Activated T-helper 17 cell treated with anti-CD3 and anti-CD28 coated beads, Interleukin-2, amount 50 U/mL, for 72 hours (primary cell): ENCODE measurements at places on chromosomes 7 and 10.

- ATAC-seq, result no peak
These were observed 49.9 kb upstream of the COL1A2 start for GRCh38 chr7:94344826-94345225.

- ATAC-seq, result no peak
These were observed 134.2 kb downstream of the PTPN20 start for GRCh38 chr10:47045331-47045861.

- ATAC-seq, result no peak
These were observed 227.0 kb downstream of the TRIL start for GRCh38 chr7:28731092-28731658.

GRCh38 chr10:112308125-112308502 lies 24.9 kb downstream of the TECTB start:
- no peak for ATAC-seq

DNA sequence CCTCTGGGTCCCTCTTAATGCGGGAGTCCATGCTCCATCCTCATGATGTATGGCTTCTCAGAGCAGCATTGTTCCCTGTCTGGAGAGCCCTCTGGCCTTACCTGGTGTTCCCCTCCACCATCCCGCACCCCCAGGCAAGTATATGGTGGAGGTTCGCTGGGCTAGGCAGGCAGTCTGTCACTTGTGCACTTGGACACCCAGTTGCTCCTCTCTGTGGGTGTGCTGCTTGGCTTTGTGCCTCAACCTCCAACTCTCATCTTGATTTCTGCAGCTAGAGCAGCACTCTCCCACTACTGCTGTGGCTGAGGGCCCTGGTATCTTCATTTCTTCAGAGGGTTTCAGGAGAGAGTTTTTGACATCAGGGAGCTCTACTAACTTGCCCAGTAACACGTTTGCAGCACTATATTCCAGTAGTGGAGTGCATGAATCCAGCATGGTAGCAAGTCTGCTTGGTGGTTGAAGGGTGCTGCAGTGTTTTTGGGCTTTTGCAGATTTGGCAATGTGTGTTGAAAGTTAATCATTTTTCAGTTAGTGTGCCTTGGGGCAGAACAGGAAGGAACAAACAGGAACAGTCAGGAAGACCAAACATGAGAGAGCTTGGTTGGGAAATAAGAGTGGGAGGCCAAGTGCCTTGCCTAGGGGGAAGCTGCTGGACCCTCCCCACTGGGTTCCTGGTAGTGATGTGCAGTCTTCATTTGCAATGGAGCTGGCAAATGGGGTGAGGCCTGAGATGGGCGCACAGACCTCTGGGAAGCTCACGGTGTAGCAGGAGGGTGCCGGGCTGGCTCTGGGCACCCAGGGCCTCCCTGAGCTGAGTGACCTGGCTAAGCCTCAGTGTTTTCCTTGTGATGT lies 37.4 kb downstream of the TSPAN14 start:
- ATAC-seq, result no peak

DNA sequence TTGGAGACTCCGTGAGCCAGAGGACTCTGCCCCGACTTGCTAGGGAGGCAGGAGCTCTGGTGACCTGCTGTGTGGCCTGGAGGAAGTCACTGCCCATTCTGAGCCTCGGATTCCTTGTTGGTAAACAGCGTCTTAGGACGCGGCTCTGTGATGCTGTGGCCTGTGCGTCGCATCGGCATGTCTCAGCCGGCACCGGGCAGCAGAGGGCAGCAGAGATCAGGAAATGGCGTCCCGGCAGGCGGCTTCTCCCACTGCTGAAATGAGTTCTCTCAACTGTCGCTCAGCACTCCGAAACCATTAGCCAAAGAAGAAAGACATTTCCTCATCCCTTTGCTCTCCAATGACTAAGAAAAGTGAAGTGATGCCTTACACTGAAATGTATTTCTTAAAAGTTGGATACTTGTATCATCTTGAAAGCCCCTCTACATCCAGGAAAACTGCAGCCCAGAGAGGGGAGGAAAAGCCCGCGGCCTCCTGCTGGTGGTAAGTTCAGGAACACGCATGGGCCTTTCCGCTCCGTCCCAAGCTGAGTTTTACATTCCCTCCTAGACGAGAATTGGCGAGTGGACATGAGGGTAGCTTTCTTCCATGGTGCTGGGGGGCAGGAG lies 91.7 kb downstream of the WDR11 start:
- peak; percentile 86 for ATAC-seq

DNA sequence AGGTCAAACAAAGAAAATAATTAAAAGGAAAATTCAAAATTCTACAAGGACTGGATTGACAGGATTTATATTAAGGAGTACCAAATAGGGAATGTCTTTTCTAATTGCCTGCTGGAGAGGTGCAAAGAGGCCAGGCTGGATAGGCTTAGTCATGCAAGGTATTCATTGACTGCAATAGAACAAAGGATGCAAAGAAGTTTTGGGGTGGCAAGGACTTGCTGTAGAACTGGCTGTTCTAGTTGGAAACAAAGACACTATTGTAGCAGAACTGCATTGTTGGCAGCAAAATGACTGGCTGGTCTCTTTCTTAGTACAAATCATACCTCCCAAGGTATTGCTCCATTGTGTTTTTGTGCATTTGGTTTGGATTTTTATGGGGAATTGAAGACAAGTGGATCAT lies 10.1 kb downstream of the ITGB8 start:
- ATAC-seq, result no peak

- no peak for ATAC-seq
These were observed 151.8 kb upstream of the ANK3 start for GRCh38 chr10:60541451-60541850.

- no peak for ATAC-seq
These were observed 431.3 kb upstream of the ETV1 start for GRCh38 chr7:14420768-14421167.

DNA sequence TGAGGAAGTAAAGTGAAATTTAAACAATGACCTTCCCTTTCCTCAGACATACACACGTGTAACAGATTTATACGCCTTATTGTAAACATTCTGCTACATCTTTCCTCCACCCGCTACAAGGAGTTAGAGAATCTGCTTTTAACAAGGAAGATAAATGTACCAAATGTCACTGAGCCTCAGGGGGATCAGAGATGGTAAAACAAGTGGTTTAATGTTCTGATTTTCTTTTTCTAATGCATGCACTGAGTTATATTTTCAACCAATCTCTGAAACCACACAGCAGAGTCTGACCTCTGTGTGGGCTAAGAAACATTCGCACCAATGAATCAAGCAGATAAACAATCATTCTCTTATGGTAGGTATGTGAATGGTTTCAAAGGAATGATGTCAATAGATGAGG lies 599.5 kb downstream of the ARL4A start:
- no peak for ATAC-seq

DNA sequence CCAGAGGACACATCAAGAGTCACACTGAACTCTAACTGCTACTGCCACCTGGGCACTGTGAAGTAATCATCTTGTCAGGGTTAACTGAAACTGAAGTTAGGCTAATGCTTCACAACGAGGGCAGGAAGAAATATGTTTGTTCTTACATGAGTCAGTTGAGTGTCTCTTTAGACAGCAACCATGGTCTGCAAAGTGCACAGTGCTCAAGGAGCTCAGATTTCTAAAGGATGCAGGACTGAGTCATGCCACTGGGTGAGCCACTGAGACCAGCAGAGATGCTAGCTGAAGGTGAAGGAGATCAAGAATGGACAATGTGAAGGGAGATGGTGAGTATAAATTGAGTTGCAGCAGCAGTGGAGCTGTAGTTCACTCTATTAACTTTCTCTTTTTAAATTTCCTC lies 76.0 kb upstream of the CTTNBP2 start:
- no peak for ATAC-seq

DNA sequence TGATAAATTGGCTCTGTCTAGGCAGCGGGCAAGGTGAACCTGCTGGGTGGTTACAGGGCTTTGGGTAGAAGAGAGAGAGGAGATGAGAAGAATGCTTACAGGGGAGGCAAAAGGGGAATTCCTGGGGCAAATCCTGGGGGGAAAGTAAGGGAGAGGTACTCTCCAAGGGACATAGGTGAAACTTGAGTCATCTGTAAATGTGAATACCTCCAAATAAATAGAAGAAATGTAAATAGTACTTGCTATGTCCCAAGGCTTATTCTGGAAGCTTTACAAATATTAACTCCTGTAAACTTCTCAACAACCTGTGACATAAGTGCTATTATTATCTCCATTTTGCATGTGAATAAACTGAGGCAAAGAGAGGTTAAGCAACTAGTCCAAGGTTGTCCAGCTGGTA lies 57.7 kb upstream of the CDK13 start:
- ATAC-seq, result no peak

- no peak for ATAC-seq
These were observed 10.8 kb downstream of the STAMBPL1 start for GRCh38 chr10:88890681-88891381.

- peak; percentile 61 for ATAC-seq
These were observed 21.7 kb upstream of the PFKP start for GRCh38 chr10:3045471-3046209.

DNA sequence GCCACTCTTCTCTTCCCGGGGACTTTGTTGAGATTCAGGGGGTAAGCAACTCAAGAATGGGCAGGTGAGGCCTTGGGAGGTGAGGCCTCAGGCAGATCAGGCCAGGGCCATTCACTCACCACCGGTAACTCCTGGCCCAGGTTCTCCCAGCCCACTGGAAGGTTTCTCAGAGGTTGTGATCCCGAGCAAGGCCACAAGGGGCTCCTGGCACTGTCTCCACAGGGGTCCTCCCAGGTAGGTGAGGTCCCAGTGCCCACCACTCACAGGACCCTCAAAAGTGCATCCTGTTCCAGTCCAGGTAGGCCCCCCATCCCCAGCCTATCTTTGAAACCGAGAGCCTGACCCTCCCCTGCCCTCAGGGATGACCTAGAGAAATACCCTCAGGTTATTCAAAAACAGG lies 236.1 kb downstream of the BUB3 start:
- ATAC-seq, result no peak

DNA sequence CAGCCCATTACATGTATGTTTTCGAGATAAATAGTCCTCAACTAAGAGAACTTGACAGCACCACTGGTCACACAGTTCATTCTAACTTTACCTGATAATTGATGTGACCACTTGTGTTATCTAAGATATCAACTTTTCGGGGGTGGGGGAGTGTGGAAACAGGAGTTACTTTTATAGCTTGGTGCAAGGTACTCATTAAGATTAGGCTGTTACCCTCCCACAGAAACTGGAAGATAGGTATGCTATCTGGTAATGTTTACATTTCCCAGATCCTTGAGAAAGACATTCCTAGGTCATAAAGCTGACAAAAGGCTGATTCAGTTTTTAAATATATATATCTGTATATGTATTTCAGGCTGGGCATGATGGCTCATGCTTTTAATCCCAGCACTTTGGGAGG lies 11.1 kb downstream of the ERVW-1 start:
- ATAC-seq, result no peak

DNA sequence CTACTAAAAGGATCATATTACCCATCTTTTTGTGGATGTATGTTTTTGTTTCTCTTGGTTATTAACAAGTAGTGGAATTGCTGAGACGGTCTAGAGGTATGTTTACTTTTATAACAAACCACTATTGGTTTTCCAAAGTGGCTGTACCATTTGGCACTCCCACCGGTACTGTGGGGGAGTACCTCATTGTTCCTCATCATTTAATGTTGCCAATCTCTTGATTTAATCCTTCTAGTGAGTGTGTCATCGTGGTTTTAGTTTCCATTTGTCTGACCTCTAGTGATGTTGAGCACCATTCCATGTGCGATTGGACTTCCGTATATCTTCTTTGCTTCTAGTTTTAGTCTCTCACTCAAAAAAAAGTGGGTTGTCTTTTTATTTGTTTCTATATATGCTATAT lies 50.4 kb downstream of the RBM33 start:
- peak; percentile 57 for ATAC-seq

- ATAC-seq, result no peak
These were observed 37.6 kb downstream of the CPED1 start for GRCh38 chr7:121026159-121026558.

GRCh38 chr10:13404791-13405190 lies 56.7 kb upstream of the SEPHS1 start:
- no peak for ATAC-seq

- no peak for ATAC-seq
These were observed 57.1 kb upstream of the ITPRID1 start for GRCh38 chr7:31456646-31457368.

DNA sequence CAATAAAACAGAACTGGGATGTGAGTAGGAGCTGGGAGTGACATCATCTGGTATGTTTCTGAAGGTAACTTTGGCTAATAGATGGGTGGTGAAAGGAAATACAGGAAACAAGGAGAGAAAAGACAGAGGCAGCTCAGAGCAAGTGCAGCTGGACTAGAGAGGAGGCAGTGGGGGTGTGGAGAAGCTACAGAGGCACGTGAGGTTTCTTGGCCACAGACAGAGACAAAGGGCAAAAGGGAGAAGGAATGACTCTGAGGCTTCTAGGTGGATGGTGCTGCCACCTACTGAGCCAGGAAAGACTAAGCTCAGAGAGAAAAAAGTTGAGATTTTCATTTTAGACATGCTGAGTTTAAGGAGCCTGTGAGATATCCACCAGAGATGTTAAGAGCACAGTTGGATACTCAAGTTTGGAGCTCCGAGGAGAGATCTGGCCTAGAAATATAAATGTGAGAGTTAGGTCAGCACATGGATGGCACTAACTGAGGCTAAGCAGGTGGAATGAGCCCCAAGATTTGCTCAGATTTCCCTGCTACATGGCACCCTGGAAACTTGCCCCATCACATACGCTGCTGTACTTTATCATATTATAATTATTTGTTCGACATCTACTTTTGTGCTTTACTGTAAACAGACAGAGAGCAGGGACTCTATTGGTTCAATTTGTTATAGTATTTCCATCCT lies 293.0 kb upstream of the IMMP2L start:
- ATAC-seq, result peak; percentile 23

GRCh38 chr10:49356944-49357343 lies 38.9 kb downstream of the DRGX start:
- peak; percentile 85 for ATAC-seq

DNA sequence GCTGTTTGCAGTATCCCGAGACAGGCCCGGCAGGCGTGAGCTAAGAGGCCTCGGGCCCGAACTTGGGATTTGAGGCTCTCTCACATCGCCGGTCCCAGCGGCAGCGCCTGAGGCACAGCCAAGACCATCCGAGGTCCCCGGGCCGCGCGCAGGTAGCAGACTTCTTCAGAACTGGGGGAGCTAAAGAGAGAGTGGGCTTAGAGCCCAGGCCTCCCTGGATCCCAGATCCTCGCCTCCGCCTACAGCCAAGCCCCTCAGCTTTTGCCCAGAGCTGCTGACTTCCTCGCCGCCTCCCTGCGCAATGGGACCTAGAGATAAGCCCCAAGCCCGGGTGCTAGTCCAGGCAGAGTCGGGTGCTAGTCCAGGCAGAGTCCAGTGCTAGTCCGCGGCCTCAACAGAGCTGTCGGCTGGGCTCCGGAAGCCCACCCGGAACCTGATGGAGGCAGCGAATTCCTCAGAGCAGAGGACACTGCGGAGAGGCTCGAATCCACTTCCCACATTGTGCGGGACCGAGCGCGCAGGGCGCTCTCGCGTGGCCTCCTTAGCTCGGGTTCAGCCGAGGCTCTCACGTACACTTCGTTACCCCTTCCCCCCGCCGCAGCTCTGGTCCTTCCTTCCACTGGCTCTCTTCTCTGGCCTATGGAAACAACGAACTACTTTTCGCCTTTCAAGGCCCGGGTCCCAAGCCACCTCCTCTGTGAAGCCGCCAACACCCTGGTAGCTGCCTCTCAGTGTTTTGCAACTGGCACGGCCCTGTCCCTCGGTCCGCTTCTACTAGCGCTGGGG lies 5.8 kb downstream of the LBX1 start:
- ATAC-seq, result no peak
